ENCODE measurements at places on chromosomes 7 and 10. TPM values are rescaled to one million over a fixed set of nuclear protein-coding genes. Genes with fewer than 3 reads are reported as not detected.

PTF1A gene
- total RNA-seq: not detected

TRIM24 gene
- 7.6 TPM for total RNA-seq

IGFBP1 gene
- total RNA-seq: 60.6 TPM

GNG11 gene
- total RNA-seq: 37.4 TPM

NEBL gene
- total RNA-seq: 7.1 TPM

TMEM229A gene
- not detected for total RNA-seq

HOXA13 gene
- 1.7 TPM for total RNA-seq

CALHM2 gene
- total RNA-seq: 4.9 TPM

RSPH10B gene
- total RNA-seq: 0.11 TPM

UNCX gene
- not detected for total RNA-seq

ACBD7 gene
- total RNA-seq: 1.2 TPM

KNDC1 gene
- total RNA-seq: 1.3 TPM

KIF20B gene
- 11.6 TPM for total RNA-seq

CTNNA3 gene
- not detected for total RNA-seq

MDFIC gene
- total RNA-seq: 23.8 TPM

FAM131B gene
- total RNA-seq: 0.49 TPM

SLC26A5 gene
- total RNA-seq: not detected

TMEM176A gene
- not detected for total RNA-seq

HOXA9 gene
- 0.41 TPM for total RNA-seq

PLXDC2 gene
- 0.02 TPM for total RNA-seq

HERPUD2 gene
- 17.2 TPM for total RNA-seq

SMKR1 gene
- total RNA-seq: 10.1 TPM

KLF14 gene
- total RNA-seq: 0.08 TPM

TMEM130 gene
- total RNA-seq: 0.29 TPM

FBXO24 gene
- total RNA-seq: 0.24 TPM

CPA5 gene
- not detected for total RNA-seq
